ENCODE measurements at places on chromosomes 5 and 9.

GRCh38 chr9:17669206-17669605 lies 90.3 kb downstream of the SH3GL2 start:
- DNase-seq, result no peak

DNA sequence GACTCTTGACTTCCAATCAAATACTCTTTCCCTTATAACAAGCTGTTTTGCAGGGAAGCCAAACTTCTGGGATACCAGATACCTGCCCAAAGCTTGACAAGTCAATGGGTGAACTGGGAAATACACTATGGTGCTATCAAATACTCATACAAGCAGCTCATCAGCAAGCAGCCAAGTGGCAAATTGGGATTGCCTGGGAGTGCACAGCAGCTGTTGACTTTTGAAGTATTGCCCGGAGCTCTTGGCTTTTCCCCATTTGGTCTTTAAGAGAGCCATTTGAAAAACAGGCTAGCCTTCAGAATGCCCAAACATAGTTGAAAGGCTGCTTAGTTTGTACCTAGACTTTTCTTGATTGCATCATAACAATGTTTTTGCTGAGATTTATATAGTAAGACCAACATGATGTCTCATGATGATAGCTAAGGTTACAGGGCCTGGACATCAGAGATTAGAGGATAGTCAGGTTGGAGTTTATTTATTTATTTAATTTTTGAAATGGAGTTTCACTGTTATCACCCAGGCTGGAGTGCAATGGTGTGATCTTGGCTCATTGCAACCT lies 210.1 kb upstream of the ZNF608 start:
- DNase-seq, result no peak

DNA sequence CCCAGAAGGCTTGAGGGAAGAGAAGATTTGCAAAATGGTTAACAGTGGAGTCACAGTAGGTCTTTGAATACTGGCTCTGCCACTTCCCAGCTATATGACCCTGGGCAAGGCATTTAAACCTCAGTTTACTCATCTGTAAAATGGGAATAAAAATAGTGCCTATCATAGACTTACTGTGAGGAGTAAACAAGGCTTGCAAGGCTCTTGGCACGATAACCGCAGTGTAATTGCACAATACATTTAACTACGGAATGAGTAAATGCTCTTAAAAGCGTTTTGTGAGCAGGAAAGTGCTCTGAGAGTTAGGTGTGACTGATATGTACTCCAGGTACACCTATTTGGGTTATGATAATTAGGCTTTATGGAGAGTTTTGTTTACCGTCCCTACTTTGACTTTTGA lies 8.4 kb downstream of the SLC36A3 start:
- DNase-seq, result no peak

- peak; percentile 16 for DNase-seq
Observed at GRCh38 chr5:141992349-141992963, 20.4 kb downstream of the GNPDA1 start.

DNA sequence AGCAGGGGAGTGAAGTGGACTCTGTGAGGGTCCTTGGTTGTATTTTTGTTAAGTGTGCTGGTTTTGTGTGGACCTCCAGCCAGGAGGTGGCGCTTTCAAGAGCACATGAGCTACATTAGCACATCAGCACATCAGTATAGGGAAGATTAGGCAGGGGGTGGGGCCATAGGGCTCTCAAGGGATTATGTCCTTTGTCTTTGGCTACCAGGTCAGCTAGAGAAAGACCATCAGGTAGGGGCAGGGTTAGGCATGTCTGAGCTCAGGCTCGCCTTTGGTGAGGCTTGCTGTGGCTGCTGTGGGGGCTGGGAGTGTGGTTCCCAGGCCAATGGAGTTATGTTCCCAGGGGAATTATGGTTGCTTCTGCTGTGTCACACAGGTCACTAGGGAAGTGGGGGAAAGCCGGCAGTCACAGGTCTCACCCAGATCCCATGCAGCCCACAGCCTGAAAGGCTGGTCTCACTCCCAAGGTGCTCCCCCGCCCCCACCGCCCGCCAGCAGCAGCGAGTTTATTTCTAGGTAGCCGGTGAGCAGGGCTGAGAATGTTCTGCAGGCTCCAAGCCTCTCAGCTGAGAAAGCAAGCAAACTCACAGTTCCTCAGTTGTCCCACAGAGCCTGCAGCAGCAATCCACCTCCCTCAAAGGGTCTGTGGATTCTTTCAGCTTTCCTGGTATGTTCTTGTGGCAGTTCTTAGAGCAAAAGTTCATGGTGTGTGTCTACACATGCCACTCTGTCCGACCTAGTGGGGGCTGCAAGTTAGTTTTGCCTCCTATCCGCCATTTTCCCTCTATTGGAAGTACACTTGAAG lies 13.7 kb downstream of the OR1J1 start:
- no peak for DNase-seq

GRCh38 chr5:6737043-6737941 lies 24.1 kb downstream of the TENT4A start:
- no peak for DNase-seq

DNA sequence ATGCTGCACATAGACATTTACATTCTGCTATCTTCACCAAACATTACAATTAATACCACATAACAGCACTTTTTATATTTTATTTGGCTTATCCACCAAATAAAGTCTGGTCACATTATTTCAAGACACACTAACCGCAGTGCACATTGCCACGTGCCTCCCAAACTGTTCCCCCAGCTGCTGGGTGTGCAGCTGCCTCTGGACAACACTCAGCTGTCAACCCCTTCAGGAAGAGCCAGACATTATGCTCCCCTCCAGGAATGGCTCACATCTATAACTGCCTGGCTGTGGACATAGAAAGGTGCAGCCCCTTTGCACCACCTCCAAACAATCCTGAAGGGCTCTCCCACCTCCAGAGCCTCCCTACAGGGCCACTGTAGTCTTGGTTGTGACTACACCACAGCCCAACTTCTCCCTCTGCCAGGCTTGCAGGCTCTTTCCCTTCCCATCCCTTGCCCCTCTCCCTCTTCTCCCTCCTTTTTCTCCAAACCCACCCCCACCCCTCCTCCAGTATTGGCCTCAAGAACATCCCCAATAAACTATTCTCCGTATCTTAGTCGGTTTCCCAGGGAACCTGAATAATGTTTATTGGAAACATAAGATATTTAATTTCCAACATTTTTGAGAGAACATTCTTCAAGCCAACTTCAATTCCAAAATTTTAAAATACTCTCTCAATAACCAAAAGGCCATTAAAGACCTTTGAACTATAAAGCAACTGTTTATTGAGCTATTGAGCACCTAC lies 372.3 kb downstream of the CTNND2 start:
- no peak for DNase-seq

Data from NCI-H2107 (cell line).